ENCODE measurements at places on chromosomes 16 and 17.

GRCh38 chr17:2377659-2378058 lies 23.2 kb downstream of the MNT start:
- no peak for DNase-seq

DNA sequence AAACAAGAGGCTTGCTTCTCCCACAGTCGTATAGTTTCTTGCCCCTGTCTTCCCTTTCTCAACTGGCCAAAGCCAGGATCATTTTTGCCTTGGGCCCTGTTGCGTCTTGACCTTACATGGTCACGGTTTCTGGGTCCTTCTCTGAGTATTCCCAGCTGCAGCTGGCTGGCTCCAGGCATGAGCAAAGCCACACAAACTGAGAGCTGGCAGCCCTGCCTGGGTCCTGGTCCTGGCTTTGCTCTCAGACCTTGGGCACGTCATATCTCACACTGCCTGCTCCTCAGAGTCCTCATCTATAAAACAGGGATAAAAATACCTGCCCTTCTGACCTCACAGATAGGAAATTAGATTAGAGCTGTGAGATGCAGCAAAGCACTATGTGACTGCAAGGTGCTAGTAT lies 277.6 kb downstream of the CBLN1 start:
- no peak for DNase-seq

- no peak for DNase-seq
These were observed 1.9 kb downstream of the PRRT2 start for GRCh38 chr16:29813644-29814562.

- DNase-seq, result no peak
These were observed 25.3 kb downstream of the NMT1 start for GRCh38 chr17:45086391-45086790.

- DNase-seq, result no peak
These were observed 13.1 kb downstream of the ZC3H7A start for GRCh38 chr16:11784038-11784369.

DNA sequence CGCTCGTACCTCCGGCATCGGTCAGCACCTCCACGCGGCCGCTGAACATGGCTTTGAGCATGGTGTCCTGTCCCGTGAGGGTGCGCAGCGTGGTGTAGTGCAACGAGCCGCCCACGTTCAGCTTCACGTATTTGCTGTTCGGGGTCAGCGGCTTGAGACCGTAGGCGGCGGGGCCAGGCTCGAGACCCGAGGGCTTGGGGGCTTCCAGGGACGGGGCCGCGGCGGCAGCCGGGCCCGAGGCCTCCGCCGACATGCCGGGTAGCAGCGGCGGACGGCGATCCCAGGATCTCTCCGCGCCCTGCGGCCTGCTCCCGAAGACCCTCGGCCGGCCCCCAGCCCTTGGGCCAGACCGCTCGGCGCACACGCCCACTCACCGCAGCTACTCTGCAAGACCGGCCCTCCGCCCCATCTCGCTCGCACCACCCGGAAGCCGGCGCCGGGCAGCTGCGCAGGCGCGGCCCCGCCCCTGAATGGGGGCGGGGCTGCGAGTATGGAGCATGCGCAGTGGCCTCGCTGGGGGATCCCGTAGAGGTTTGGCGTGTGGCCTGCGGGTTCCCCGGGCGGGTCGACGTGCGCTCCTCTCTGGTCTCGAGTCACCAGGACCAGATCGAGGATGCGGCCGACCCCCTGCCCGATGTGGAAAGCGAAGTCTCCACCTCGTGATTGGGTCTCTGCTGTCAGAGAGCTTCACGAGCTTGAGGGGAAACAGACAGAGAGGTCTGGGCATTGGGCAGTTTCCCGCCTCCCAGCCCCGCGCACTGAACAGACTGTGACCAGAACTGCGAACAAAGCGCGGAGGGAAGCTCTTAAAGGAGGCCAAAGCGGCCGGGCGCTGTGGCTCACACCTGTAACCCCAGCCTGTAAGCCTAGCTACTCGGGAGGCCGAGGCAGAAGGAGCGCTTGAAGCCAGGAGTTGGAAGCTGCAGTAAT lies at the start of gene KCTD13:
TSS of gene KCTD13 (minus strand) at position 446 of the 930 bp plus-strand sequence. CDS start at position 253, 193 bp downstream.
- peak; percentile 90 for DNase-seq

- no peak for DNase-seq
These were observed 231.2 kb downstream of the PRKCA start for GRCh38 chr17:66533572-66533971.

DNA sequence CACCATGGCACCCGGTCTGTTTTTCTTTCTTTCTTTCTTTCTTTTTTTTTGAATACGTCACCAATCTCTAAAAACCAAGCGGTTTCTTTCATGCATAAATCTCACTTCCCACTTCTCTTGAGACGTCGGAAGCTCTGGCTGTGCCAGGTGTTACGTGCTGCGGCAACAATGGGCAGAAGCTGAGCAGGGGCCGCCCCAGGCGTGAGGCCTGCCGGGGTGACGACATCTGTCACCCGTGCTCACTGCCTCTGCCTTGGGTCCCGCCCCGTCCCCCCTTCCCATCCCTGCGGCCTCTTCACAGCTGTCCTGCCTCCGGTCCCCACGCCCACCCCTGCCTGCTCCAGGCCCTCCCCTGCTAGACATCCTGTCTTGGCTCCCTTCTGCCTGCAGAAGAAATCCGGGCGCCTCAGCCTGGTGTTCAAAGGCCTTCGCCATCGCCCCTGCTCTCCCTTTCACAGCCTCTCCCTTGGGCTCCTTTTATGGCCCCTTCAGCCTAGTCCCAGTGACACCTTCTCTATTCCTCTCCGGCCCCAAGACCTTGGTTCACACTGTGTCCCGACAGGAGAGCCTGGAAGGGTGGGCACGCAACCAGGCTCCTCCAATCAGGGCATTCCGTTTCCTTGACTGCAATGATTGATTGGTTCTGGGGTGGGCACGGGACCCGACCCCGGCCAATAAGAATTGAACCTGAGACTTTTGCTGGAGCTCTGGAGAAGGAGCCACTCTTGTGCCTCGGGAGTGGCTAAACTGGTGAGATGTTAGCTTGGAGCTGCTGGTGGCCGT lies 4.8 kb downstream of the P2RX1 start:
- no peak for DNase-seq

GRCh38 chr17:76542566-76542971 lies 2.7 kb downstream of the PRCD start:
- no peak for DNase-seq

DNA sequence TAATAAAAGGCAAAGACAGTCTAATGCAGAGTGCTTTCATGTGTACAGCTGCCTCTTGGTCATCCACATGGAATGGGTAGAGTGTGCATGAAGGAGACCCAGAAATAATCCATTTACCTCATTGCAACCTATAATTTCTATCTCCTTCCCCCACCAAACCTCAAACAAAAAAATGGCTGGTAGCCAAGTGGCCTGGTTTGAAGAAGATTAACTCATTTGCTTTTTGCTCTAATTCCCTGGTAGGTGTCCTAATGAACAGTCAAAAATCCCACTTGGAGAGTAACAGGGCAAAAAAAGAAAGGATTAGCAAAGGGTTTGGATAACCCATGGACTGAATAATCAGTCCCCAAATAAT lies 13.0 kb upstream of the LYRM9 start:
- DNase-seq, result no peak

DNA sequence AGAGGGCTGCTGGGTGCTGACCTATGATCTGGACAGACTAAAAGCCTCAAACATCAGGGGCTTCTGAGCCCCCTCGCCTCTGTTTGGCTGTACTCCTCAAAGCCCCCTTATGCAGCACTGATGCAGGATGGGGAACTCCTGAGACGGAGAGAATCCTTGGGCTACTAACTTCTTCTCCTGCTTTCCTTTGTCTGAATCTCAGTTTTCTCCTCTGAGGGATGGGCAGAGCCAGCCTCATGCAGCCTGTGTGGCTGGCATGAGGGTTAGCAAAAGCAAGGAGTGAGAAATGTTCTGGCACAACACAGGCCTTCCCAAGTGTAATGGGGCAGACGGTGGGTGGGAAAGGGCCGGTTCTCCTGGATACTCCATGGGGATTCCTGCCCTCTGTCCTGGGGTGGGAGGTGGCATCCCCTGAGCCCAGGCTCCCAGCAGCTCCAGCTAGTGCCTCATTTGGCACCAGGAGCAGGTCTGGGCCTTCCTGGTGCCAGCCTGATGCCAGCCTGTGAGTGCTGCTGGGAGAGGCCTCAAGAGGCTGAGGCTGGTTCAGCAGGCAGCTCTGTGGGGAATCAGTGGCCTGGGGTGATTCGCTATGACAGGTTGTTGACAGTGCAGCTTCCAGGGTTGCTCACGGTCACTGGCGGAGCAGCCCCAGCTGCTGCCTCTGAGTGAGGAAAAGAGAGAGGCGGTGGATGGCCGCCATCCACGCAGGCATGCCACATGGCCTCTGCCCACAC lies 4.0 kb upstream of the BRD7 start:
- peak; percentile 23 for DNase-seq

DNA sequence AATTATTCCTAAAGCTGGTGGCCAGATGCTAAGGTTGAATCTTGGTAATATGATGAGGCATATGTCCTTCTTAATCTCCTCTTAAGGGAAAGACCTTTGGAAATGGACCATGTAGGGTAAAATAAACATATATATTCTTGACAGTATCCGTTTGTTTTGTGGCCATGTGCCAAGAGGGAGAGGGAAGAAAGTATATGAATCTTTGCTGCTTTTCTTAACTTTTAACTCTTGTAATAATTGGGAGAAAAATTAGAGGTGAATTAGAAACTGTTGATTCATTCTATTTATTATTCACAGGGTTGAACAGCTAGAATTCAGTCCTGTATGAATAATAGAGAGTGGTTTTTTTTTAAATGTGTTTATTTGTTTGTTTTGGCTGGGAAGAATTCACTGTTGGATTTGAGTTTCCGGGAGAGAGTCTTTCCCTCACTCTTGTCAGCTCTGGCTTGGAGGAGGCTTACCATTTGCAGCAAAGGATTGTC lies 31.6 kb downstream of the AATF start:
- DNase-seq, result no peak

GRCh38 chr16:56969769-56970168 lies 8.0 kb downstream of the CETP start:
- no peak for DNase-seq

DNA sequence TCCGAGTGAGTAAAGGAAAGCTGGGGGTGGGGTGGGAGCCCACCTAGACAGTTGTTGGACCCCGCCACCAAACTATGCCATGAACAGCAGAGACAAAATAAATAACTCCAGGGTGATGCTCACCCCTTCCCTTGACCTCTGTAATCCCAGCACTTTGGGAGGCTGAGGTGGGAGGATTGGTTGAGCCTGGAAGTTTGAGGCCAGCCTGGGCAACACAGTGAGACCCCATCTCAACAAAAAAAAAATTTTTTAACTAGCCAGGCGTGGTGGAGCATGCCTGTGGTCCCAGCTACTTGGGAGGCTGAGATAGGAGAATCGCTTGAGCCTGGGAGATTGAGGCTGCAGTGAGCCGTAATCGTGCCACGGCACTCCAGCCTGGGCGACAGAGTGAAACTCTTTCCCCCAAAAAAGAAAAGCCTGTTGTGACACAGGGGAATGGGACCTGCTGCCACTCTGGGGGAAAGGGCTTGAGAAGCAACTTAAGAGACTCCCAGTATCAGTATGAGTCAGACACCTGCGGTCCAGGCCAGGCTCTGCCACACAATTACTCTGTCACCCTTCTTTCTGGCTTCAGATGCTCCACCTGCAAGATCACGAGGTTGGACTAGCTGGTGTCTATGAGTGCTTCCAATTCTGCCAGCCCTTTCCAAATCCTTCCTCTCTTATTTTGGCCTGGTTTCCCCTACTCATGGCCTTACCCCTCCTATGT lies 5.0 kb downstream of the SGCA start:
- DNase-seq, result no peak

GRCh38 chr16:17333229-17333628 lies 137.5 kb downstream of the XYLT1 start:
- DNase-seq, result peak; percentile 23

- DNase-seq, result no peak
These were observed 12.4 kb downstream of the HBQ1 start for GRCh38 chr16:192686-193085.

DNA sequence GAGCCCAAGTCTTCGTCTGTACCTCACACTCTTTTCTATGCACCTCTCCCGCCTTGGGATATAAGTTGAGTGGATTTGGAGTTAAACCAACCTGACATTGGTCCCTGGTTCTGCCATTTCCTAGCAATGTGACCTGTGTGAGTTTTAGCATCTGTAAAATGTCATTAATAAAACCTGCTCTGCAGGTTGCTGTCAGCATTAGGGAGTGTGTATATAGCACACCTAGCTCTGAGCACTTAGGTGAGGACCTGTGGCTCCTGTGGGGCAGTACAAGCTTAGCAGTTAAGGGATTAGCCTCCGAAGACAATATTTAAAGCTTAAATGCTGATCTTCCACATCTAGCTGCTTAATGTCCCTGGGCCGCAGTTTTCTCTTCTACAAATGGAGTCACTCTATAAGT lies 248.0 kb downstream of the TMEM114 start:
- no peak for DNase-seq

DNA sequence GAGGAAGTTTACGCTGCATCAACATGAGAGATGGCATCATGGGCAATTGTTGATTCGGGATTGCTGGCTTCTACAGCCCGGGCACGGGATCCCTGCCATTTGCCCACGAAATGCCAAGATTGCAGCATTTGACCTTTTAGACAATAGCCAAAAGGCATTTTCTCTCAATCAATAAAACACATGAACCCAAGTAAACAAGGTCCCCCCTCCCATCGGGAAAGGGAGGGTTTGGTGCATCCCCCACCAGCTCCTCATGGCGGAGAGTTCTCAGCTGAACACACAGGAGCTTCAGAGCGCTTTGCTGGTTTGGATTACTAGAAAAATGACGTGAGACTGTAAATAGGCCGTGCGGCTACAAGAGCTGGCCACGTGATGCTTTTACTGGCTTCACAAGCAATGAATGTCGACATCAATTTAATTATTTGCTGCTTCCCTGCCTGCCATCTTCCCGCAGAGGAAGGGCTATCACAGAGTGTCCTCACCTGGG lies 147.6 kb downstream of the C16orf95 start:
- DNase-seq, result no peak

- no peak for DNase-seq
These were observed 52.0 kb upstream of the SREBF1 start for GRCh38 chr17:17888821-17889220.

DNA sequence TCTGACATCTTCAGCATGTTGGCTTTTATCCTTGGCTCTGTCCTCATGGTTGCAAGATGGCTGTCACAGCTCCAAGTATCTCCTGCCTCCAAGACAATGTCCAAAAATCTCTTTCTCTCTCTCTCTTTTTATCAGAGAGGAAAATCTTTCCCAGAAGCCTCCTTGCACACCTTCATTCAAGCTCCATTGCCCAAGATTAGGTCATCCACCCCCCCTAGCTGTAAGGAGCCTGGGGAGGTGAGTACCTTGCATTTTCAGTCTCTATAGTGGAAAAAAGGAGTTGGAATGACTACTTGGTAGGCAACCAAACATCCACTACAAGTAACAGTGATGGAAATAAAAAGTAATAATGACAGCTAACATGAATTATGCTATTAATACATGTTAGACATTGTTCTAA lies 22.0 kb upstream of the NSMCE1 start:
- DNase-seq, result no peak

All from NCI-H446 (cell line).